Thoracic aorta (tissue), 2 donors: ENCODE measurements at places on chromosomes 1 and 21.

DNA sequence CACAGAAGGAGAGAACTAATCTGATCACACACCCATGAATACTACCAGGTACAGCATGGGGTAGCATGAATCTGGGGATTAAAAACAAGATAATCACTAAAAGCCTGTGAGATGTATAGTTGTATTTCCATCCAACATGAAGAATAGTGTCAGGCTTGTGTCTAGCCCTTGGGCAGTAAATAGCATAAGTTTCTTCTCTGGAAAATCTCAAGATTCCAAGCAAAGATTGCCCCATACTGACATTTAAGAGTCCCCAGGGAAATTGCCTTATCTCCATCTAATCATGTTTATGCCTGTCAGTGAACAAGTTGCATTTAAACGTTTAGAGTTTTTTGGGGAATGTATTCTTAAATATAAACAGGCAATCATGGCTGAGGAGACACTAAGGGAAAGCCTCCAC is 109.2 kb upstream of the SERTAD4 start:
- no peaks in the 10 kb centered on the region for H3K4me1 ChIP-seq
- no peak overlapping the region for H3K27ac ChIP-seq
- H3K27me3 ChIP-seq, result no peaks in the 10 kb centered on the region
- no peak overlapping the region for H3K4me3 ChIP-seq
- DNase-seq, result no peak
- no peaks in the 10 kb centered on the region for H3K36me3 ChIP-seq

- no peak overlapping the region for H3K4me3 ChIP-seq
- H3K36me3 ChIP-seq, result no peaks in the 10 kb centered on the region
These were observed 497.3 kb downstream of the NEGR1 start for GRCh38 chr1:71785000-71785399.

DNA sequence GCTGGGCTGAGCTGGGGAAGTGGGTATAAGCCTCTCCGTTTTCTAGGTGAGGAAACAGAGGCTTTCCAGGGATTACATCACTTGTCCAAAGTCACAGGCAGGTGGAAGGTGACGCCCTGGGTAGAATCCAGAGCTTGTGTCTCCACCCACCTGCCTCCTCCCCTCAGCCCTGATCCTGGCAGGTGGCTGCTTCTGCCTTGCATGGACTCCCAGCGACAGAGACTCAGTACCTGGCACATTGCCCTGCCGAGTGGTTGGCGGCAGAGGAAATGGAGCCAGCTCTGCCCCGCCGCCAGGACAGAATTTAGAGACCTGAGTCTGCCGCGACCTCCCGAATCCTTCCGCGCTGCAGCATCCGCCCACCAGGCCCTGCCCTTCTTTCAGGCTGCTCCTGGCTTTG is 2.1 kb downstream of the PLA2G2E start:
- H3K4me1 ChIP-seq, result no peaks in the 10 kb centered on the region
- H3K36me3 ChIP-seq, result no peaks in the 10 kb centered on the region
- H3K27me3 ChIP-seq, result no peaks in the 10 kb centered on the region
- H3K27ac ChIP-seq, result no peak overlapping the region
- H3K4me3 ChIP-seq, result no peak overlapping the region

DNA sequence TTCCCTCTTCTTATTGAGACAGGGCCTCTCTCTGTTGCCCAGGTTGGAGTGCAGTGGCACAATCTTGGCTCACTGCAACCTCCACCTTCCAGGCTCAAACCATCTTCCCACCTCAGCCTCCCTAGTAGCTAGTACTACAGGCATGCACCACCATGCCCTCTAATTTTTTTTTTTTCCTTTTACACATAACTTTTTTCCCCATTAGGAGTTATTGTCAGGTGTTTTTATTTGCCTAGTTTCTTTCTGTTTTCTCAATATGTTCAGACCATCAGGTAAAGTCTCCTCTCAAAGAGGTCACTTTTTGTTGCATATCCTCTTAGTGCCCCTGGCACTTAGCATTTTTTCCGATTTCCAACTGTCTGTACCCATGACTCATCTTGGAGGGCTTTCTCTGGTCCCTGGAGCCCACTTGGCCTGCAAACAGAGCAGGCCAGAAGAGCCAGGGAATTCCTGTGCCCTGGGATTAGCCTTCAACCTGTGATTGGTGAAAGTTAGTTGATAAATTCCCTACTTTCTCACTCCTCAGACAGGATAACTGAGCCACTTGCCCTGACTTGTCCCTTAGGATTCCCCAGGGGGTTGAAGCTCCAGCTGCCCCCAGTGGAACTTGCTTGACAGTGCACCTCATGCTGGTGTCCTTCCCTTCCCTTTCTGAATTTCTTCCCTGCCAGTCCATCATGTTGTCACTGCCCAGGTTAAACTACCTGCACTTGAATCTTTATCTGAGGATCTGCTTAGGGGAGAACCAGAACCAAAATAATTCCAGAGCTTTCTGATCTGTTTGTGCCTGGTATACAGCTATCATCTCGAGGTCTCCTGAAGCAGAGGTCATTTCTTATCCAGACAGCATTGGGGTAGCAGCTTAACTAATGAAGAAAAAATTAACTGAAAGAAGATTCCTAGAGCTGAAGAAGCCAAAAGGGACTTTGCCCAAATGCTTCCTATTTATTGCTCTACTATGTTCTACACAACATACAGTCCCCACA is 2.4 kb downstream of the NTPCR start:
- H3K36me3 ChIP-seq, result peaks cover 5% of the 10 kb centered on the region
- no peaks in the 10 kb centered on the region for H3K27me3 ChIP-seq
- H3K27ac ChIP-seq, result no peak overlapping the region
- H3K4me1 ChIP-seq, result peaks cover 27% of the 10 kb centered on the region
- no peak for DNase-seq
- H3K4me3 ChIP-seq, result no peak overlapping the region

DNA sequence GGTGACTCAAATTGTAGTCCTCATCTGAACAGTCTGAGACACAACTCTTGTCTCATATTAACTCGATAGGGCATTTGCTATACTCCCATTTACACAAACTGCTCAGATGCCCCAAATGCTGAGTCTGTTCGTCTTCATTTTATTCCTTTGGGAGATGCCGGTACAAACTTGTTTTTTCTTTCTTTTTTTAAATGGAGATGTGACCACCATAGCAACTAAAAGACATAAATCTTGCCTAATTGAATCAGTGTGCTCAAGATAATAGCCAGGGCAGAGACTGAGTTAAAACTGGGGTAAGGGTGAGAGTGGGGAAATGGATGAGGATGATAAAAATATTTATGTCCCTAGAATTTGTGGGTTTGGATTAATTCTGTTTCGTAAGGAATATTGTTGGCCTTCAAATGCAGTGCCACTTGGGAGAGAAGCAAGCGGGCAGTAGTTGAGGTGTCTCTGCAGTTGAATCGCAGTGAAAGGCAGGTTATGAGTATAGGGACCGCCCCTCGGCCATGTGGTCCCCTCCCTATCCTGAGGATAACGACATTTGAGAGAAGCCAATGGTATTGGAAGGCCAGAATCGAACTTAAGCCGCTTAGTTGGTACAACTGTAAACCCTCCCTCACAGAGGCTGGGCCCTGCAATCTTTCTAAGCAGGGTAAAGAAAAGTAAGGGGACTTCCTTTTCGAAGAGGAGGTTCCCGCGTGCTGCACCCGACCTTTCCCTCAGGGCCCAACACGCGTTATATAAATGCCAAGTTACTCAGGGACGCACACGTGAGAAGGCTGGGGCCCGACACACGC is 859 bp upstream of the LRRC8B start:
- no peaks in the 10 kb centered on the region for H3K27me3 ChIP-seq
- H3K36me3 ChIP-seq, result no peaks in the 10 kb centered on the region
- peak overlapping the region; percentile 92 for H3K4me3 ChIP-seq
- peak overlapping the region; percentile 57 for H3K27ac ChIP-seq
- peaks cover 3% of the 10 kb centered on the region for H3K4me1 ChIP-seq
